ENCODE measurements at places on chromosomes 7 and 10.

- DNase-seq: peak; percentile 73
Measured at GRCh38 chr7:3154881-3155494, 111.3 kb upstream of the CARD11 start.

GRCh38 chr10:85667638-85668233 is 698.9 kb downstream of the GRID1 start:
- DNase-seq: no peak

DNA sequence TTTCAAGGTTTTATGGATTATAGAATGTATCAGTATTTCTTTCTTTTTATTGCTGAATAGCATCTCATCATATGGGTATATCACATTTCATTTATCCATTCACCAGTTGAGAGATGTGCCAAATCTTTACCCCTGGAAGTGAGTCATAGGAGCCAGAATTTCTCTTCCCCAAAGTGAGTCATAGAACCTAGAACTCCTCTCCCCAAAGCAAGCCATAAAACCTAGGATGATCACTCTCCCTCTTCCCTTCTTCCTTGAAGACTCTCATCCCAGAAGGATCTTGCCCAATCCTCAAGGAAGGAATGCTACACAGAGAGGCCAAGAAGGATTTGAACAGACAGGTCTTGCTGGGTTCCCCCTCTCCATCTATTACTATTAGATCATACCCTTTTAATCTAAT is 199.9 kb downstream of the EVX1 start:
- no peak for DNase-seq

DNA sequence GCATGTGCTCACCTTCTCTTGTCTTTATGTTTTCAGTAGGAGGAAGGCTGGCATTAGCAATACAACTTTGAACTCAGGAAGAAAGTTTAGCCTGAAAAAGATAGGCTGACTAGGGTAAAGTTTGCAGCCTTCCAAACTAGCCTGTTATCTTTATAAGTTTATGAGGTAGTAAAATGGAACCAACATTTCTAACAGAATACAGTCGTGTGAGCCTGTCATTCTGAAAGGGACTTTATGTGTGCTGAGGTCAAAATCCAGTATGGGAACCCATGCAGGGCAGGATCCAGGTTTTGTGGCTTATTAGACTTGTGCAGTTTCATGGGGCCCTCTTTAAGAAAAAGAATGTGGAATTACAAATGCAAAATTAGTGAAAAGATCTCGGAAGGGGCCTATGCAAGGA is 201.0 kb upstream of the PRPS1L1 start:
- no peak for DNase-seq

GRCh38 chr10:94760586-94761178 is 1.8 kb upstream of the CYP2C19 start:
- DNase-seq: no peak

- no peak for DNase-seq
Measured at GRCh38 chr7:134186027-134186426, 58.9 kb downstream of the LRGUK start.

- DNase-seq: no peak
Measured at GRCh38 chr10:112203328-112204076, 19.9 kb upstream of the GPAM start.

- no peak for DNase-seq
Measured at GRCh38 chr10:131556897-131557495, 245.5 kb upstream of the TCERG1L start.

DNA sequence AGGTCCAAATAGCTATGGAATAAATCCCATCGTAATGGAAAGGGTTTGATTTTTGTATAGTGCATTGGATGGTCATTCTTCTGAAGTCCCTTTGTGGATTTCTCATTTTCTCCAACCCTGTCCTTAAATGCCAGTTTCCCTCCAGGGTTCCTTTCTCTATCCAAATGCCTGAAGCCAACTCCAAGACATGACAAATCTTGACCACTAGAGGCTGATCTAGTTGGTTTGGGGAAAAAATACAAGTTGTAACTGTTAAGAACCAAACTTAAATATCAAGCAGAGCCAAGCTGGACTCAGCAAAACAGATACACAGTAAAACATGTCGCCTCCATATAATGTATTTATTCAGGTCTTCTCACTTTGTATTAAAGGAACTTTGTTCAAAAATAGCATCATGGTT is 28.7 kb downstream of the FRMD4A start:
- DNase-seq: no peak

- no peak for DNase-seq
Measured at GRCh38 chr7:87561702-87562101, 39.0 kb downstream of the ABCB1 start.

- no peak for DNase-seq
Measured at GRCh38 chr10:121668314-121669027, 70.2 kb upstream of the FGFR2 start.

DNA sequence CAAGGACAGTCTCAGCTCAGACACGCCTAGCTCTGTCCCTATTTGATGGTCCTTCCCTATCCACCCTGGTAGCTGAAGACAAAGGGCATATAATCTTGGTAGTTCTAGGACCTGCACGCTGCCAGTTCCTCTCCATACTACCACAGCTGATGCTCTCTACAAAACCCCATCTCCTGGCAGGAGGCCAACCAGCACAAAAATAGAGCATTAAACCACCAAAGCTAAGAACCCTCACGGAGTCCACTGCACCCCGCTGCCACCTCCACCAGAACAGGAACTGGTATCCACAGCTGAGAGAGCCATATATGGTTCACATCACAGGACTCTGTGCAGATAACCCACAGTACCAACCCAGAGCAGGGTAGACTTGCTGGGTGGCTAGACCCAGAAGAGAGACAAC is 299.4 kb downstream of the LRRTM3 start:
- DNase-seq: no peak

DNA sequence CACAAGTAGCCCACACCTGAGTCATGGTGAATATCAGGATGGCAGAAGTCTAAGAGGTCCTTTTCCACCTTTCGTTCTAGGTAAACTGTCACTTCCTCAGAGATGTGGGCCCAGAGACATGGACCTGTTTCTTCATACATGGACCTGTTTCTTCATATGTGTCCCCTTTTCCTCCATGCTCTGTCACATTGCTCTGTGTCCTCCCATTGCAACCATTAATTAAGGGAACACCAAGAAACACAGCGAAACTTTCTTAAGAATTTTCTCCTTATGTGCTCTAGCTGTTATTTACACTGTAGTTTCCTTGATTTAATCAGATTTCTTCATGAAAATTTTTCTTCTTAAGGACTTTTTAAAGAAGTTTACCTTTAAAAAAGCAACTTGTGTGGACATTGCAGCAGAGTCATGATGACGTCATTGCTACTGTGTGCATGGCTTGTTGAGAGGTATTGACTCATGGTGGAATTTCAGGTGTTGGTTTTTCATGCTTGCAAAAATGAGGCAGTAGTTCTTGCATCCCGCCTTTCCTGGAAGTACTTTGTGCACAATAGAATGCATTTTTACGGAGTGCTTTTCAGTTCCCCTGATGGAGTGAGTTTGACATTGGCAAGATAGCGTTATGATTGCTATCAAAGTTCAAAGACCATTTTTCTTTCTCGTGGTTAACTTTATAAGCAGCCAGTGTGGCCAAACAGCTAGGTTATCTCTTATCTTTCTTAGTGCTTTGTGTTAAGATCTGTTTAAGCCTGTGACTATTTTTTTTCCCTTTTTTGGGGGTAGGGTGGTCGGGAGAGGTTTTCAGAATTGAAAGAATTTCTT is 37.7 kb downstream of the CFAP58 start:
- no peak for DNase-seq

- no peak for DNase-seq
Measured at GRCh38 chr7:156527458-156527890, 113.1 kb upstream of the RNF32 start.

DNA sequence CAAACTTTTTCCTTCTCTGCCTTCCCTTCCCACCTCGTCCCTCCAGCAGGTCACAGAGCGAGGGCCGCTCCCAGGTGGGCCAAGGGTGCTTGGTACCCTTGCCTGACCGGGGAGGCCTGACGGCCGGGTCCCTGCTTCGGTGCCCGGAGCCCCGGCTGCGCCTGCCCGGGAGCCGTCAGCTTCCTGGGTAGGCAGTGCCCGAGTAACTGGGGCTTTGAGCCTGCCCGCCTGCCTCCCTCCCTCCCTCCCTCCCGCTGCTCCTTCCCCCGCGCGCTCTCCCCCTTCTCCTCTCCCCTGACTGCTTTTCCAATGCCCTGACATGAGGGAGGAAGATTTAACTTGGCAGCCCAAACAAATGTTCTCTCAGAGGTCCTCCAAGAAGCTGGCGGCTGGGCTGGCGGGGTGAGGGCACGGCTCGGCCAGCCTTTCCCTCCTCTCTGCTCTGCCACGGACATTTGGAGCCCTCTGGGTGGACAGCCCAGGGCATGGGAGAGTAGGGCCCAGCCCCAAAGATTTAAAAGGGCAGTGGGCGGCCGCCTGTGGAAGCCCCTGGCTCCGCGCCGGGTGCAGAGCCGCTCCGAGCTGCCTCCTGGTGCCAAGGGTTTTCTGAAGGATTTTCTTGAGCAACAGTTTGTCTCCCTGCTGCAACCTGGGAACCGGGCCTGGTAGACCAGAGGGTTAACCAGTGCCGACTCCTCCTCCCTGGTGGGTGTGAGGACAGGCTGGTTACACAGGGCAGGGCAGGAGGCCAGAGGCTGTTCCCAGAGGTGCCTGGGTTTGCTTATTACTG is 2.0 kb downstream of the ZMIZ1 start:
- peak; percentile 19 for DNase-seq

DNA sequence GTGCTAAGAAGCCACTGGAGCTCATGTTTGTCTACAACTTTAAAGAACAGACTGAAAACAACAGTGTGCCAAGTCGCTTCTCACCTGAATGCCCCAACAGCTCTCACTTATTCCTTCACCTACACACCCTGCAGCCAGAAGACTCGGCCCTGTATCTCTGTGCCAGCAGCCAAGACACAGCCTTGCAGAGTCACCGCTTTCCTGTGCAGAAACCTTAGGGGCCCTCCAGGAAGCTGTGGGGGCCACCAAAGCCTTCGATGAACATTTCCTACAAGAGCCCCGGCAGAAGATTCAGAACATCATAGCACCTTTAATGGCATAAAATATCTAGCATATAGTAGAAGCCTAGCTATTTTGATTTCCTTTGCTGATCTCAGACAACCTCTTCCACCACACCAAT is 88.0 kb upstream of the PRSS58 start:
- DNase-seq: no peak

GRCh38 chr7:123795917-123796316 is 47.1 kb upstream of the WASL start:
- DNase-seq: no peak

GRCh38 chr10:33134011-33134751 is 176.2 kb upstream of the ITGB1 start:
- peak; percentile 76 for DNase-seq

DNA sequence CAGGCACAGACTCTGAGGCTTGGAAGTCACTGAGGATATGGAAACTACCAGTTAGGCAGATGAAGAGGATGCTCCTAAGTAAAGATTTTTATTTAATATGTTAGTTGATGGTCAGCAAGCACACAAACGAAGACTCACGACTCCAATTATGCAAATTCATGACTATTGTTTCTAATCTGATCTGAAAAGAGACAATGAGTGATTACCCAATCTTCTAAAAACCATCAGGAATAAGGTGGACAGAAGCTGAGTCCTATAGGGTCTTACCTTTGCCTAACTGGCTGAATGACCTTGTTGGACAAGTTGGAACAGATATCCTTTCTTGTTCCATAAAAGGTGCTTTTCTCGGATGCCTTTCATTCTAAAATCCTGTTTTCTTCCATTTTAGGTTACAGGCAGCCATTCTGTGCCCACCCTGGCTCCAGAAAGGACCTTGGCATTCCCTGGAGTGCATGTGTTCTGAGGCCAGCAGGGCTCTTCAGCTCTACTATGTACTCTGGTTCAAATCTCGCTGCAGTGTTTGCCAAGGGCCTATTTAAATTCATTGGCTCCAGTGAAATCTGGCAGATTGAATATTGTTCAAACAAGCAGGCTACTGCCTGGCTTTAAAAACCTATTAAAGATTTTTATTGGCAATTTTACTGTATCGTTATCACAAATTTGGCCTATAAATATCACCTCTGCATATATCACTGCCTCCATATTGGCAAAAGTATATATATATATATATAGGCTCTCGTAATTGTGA is 77.5 kb downstream of the SLC25A13 start:
- no peak for DNase-seq

Data from activated CD4-positive, alpha-beta T cell treated with anti-CD3 and anti-CD28 coated beads for 4 hours (primary cell).